T-helper 2 cell (primary cell): ENCODE measurements at places on chromosomes 6 and 20.

DNA sequence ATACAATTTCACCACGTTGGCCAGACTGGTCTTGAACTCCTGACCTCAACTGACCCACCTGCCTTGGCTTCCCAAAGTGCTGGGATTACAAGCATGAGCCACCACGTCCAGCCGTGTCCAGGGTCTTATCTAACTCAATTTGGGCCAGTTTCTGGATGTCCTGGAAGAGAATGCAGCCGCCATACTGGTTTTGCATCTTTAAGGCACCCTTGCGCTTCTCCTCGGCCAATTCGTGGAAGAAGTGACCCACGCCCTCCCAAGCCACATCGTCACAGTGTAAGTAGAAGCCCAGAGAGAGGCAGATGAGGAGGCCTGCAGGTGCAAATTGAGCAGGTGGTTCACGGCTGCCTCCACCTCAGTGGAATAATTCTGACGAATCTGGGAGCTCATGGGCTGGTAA, 3.7 kb upstream of the ZNF335 start:
- DNase-seq: no peak

DNA sequence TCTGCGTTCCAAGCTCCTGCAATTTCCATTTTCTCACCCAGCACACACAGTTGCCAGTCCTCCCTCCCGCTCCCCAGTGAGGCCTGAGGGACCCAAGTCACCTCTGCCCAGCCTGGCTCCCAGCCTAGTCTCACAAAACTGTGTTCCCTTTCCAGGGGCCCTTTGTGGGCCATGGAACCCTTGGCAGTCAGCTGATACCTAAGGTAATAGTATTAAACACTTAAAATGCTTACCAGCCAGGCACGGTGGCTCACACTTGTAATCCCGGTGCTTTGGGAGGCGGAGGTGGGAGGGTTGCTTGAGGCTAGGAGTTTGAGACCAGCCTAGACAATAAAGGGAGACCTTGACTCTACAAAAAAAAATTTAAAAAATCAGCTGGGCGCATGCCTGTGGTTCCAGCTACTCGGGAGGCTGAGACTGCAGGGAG, 3.2 kb upstream of the RBM38 start:
- no peak for DNase-seq

GRCh38 chr6:33417128-33417902, 592 bp downstream of the CUTA start:
- no peak for DNase-seq

DNA sequence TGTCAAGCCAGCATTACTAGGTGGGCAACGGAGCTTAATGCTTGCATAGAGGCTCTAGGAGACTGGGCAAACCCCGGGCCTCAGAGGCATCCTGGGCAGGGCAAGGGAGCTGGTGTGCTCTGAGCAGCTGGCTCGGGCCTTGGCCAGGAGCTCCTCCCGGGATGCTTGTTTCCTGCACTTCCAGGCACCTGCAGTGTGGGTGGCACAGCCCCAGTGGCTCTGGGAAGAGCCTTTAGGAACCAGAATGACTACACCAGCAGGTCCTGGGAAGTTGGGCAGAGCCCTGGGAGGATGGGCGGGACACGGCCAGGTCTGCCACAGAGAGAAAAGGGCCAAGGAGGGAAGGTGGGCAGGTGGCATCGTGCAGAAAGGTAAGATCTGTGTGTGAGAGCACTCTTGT, 80.4 kb upstream of the CD93 start:
- no peak for DNase-seq

- no peak for DNase-seq
Measured at GRCh38 chr6:159871241-159871640, 19.5 kb upstream of the MAS1 start.
